ENCODE measurements at places on chromosomes 4 and X.

DNA sequence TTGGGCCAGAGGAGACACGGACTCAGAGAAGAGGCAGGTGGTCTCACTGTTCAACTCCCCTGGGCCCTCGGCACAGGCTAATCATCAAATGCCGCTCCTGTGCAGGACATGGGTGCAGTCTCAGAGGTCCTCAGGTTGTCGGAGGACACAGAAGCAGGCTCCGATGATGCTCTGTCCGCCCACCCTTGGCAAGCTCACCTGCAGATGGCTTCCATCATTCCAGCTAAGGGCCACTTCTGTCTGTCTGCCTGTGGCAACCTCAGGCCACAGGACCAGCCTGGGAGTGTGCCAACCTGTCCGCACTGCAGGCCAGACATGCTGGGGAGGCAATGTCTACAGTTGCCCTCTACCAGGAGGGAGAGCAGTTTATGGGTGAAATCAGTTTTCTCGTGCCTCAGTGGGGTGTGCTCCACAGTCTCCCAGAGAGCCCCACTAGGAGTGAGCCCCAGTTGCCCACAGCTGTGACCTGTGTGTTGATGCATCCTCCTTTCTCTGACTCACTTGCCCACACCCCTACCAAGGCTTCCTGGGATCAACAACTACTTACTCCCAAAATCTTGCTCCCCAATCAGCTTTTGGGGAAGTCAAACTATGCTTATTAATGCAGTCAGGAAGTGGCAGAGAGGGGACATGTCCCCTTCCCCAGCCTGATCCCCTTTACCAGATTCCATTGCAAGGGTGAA is 55.9 kb downstream of the HTRA3 start:
- H3K27me3 ChIP-seq = no peaks in the 10 kb centered on the region
- no peak overlapping the region for H3K4me3 ChIP-seq
- peaks cover 5% of the 10 kb centered on the region for H3K4me1 ChIP-seq
- H3K27ac ChIP-seq = no peak overlapping the region
- no peaks in the 10 kb centered on the region for H3K36me3 ChIP-seq

DNA sequence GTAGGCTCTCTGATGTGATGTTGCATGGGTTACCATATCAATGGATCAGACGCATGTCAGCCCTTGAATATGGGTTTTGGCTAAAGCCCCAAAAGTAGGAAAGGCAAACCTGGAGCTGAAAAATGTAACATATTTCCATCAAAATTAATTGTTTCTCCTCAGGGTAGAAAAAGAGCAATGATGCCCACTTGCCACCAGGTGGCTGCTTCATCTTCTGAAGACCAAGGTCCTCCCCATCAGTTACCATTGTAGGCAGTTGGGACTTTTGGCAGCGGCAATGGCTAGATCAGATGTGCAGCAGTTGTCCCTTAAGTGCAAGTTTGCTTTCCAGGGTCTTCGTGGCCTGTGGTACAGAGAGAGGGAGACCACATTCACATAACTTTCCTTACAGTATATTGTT is 118.2 kb downstream of the NAF1 start:
- no peaks in the 10 kb centered on the region for H3K36me3 ChIP-seq
- no peak overlapping the region for H3K27ac ChIP-seq
- DNase-seq = peak; percentile 60
- H3K4me1 ChIP-seq = no peaks in the 10 kb centered on the region

GRCh38 chr4:97394653-97395052 is 748.6 kb downstream of the STPG2 start:
- no peaks in the 10 kb centered on the region for H3K4me1 ChIP-seq
- H3K27ac ChIP-seq = no peak overlapping the region
- no peak for DNase-seq

DNA sequence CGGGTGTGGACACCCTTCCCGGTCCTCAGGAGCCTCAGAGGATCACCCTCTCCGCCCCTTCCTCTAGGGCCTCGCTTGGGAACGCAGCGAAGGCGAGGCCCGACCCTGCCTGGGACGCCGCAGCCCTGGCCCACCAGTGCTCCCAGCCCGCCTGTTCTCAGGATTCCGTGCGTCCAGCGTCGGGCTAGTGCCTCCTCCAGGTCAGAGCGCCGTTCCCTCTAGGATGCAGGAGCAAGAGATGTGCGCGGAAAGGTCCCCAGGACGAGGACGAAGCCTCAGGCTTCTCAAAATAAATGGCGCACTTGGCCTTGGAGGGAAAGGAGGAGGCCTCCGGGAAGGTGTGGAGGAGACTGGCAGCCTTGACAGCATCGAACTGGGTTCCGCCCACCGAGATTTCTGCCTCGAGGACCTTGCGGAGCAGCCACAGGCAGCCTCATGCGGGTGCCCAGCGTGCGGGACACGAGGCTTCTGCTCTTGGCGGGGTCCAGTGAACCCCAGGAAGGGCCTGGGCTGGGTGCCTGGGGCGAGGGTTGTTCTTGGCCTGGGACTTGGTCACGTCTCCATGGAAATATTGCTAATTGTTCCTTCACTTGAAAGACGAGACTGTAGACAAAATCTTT is 35.1 kb downstream of the PITX2 start:
- no peaks in the 10 kb centered on the region for H3K27me3 ChIP-seq
- no peak overlapping the region for H3K27ac ChIP-seq
- no peaks in the 10 kb centered on the region for H3K36me3 ChIP-seq
- no peaks in the 10 kb centered on the region for H3K4me1 ChIP-seq
- H3K4me3 ChIP-seq = peak overlapping the region; percentile 48
- no peak for DNase-seq

DNA sequence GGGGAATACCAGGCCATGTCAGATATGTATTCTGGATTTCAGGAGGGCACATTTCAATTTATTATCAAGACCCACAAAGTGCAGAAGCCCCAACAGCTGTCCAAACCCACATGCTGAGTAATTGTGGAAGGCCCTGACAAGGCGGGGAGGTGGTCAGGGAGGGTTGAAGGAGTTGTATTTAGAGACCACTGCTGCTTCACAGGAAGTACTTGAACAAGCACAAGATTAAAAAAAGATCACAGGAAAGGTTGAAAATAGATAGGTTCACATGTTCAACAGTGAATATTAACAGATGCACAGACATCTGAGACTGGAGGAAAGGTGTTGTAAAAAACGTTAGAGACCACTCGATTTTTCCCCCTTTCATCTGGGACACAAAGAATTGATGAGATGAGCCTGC is 17.9 kb downstream of the ATP8A1 start:
- no peak overlapping the region for H3K4me3 ChIP-seq
- no peak for DNase-seq
- H3K27ac ChIP-seq = no peak overlapping the region
- H3K4me1 ChIP-seq = no peaks in the 10 kb centered on the region
- H3K36me3 ChIP-seq = no peaks in the 10 kb centered on the region

- no peak for DNase-seq
- H3K27ac ChIP-seq = no peak overlapping the region
- no peak overlapping the region for H3K4me3 ChIP-seq
- H3K27me3 ChIP-seq = no peaks in the 10 kb centered on the region
These were observed 78.3 kb upstream of the HELT start for GRCh38 chr4:184939978-184940377.

DNA sequence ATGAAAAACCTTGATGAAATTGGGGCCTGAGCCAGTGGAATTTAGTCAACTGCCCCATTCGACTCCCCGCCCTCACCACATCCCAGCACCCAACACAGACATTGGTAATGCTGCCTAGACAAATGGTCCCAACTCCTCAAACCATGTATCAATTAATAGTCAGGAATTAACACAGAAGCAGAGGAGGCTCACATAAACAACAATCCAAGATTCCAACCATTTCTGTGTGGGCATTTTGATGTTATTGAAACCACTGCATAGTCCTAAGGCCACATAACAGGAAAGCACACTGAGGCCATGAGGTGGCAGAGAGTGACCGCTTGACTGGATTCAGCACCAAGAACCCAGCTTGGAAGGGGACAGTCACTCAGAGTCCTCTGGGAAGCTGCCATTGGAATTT is 22.5 kb upstream of the PTCHD1 start:
- no peaks in the 10 kb centered on the region for H3K4me1 ChIP-seq
- no peak overlapping the region for H3K27ac ChIP-seq
- H3K4me3 ChIP-seq = no peak overlapping the region
- DNase-seq = no peak
- H3K36me3 ChIP-seq = no peaks in the 10 kb centered on the region
- H3K27me3 ChIP-seq = no peaks in the 10 kb centered on the region

- H3K27me3 ChIP-seq = no peaks in the 10 kb centered on the region
- H3K4me1 ChIP-seq = no peaks in the 10 kb centered on the region
- DNase-seq = no peak
- H3K36me3 ChIP-seq = no peaks in the 10 kb centered on the region
These were observed 45.5 kb upstream of the PROM1 start for GRCh38 chr4:16129336-16129735.

DNA sequence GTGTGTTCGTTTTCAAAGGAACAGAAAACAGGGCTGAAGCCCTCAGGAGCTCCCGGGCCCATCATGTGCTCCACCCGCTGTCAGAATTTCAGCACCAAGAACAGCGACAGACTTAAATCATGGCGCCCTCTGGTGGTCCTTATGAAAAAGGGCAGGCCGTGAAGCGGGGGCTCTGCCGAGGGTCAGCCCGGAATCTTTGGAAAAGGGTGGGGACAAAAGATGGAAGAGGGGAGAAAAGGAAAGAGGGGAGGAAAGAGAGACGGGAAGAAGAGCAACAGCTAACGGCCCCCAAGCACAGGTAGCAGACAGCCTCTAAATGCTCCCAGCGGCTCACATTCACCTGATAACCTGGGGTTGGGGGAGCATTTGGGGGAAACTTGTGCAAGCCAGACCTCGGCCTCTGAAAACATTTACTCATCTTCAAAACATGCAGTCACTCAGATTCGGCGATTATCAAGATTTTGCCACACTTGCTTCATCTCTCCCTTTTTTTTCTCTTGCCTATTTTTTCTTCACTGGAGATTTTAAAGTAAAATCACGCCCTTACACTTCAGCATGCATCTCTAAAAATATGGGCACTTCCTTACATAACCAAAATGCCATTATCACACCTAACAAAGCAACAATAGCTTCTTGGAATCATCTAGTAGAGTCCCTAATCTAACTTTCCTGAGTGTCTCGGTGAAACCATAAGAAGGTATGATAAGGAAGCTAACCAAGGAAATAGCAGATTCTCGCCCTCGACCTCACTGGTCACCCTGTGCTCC is 28.1 kb upstream of the MAN2B2 start:
- H3K4me3 ChIP-seq = no peak overlapping the region
- H3K27me3 ChIP-seq = no peaks in the 10 kb centered on the region
- no peak overlapping the region for H3K27ac ChIP-seq
- peak; percentile 81 for DNase-seq

DNA sequence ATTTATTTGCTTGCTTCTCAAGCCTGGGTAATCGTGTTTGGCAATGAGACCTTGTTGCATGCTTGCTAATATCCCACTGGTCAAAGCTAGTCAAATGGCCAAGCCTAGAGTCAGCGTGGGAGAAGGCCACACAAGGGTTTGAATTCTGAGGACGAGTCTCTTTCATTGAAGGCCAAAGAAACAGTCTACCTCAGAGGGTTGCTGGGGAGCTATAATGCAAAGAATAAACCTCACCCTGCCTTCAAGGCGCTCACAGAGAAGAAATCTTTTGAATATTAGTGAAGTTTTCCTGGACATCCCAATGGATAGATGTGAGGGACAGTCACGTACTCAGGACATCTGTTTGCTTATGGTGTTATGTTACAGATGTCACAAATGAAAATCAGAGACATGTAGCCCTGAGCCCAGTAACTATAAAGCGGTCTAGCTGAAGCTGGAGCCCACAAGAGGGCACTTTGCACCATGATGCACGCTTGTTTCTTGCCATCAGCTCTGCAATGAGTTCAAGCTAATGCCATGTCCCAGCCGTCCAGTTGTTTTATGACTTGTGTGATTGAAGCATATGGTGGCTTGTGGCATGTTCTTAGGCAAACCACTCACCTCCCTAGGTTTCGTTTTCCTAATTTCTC is 1.1 kb upstream of the TLR3 start:
- peak; percentile 76 for DNase-seq
- peak overlapping the region; percentile 46 for H3K4me3 ChIP-seq
- H3K27me3 ChIP-seq = no peaks in the 10 kb centered on the region
- H3K27ac ChIP-seq = no peak overlapping the region
- no peaks in the 10 kb centered on the region for H3K4me1 ChIP-seq

DNA sequence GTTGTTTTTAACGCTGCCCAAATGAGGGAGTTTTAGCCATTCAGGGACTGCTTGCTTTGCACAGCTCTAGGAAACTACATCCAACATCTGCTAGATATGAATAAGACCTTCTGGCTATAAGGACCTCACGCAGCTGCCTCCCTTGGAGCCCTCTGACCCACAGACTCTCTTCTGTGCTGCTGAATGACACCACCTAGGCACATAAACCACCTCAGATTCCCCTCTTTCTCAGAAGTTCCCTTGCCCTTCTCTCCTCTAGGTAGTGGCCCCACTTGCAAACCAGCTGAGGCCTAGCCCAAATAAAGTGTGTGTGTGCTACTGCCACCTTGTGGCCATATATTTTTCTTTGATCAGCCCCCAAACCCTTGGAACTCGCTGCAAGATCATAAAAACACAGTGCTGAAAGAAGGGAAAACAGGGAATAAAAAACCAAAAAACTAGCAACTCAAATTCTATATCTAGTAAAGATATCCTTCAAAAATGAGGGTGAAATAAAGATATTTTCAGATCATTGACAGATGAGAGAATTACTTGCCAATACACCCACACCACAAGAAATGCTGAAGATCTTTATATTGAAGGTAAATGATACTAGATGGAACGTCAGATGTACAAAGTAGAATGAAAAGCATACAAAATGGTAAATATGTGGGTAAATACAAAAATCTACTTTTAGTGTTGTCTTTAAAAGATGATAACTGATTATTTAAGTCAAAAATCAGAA is 265.9 kb downstream of the ADAMTS3 start:
- no peaks in the 10 kb centered on the region for H3K27me3 ChIP-seq
- H3K4me1 ChIP-seq = no peaks in the 10 kb centered on the region
- H3K27ac ChIP-seq = no peak overlapping the region
- no peaks in the 10 kb centered on the region for H3K36me3 ChIP-seq
- H3K4me3 ChIP-seq = no peak overlapping the region

DNA sequence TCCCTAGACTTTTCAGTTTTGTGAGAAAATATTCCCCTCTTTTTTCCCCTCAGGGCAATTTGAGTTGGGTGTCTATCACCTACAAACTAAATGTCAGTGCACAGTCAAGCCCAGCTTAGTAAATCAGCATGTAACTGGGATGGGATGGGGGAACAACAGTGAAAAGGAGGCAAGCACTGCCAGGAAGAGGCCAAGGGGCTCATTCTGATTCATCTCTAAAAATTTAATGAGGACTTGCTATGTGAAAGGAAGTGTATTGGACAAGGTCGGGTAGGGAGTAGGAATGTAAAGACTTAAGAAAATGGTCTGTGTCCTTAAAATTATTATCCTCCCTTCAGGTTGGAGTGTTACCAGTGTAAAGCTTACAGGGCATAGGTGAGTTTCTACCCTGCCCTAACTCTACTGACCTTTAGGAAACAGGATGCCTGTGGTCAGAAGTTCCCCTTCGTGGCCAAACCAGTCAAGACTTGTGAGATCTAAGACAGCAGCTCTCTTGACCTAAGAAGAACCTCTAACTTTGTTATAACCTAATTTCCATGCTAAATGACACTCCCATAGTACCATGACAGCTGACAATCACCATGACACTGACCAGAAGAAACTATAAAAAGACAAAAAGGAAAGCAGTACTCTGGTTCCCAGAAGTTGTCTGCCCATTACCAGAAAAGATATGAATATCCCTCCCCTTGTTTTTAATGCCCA is 194.4 kb upstream of the LDB2 start:
- no peaks in the 10 kb centered on the region for H3K36me3 ChIP-seq
- H3K4me3 ChIP-seq = no peak overlapping the region
- peaks cover 18% of the 10 kb centered on the region for H3K4me1 ChIP-seq
- no peaks in the 10 kb centered on the region for H3K27me3 ChIP-seq
- H3K27ac ChIP-seq = no peak overlapping the region

- H3K36me3 ChIP-seq = no peaks in the 10 kb centered on the region
- no peak for DNase-seq
- H3K27me3 ChIP-seq = no peaks in the 10 kb centered on the region
- H3K27ac ChIP-seq = no peak overlapping the region
- H3K4me1 ChIP-seq = no peaks in the 10 kb centered on the region
- H3K4me3 ChIP-seq = no peak overlapping the region
These were observed 325.0 kb downstream of the EVC2 start for GRCh38 chr4:5383191-5383980.
